ENCODE measurements at places on chromosomes 7 and 10. TPM values are rescaled to one million over a fixed set of nuclear protein-coding genes. Genes with fewer than 3 reads are reported as not detected.

The ANK3 gene
- polyA plus RNA-seq, result 0.75 TPM

The SRRM3 gene
- polyA plus RNA-seq, result 0.91 TPM

GRCh38 chr7:74405899-74406512, 47.7 kb upstream of the GTF2IRD1 start:
- H3K27me3 ChIP-seq, result no peaks in the 10 kb centered on the region
- H3K27ac ChIP-seq, result no peak overlapping the region
- no peaks in the 10 kb centered on the region for H3K4me1 ChIP-seq
- peaks cover 3% of the 10 kb centered on the region for H3K36me3 ChIP-seq
- no peak for DNase-seq
- H3K4me3 ChIP-seq, result no peak overlapping the region

The CALN1 gene
- polyA plus RNA-seq, result not detected

The CDHR1 gene
- polyA plus RNA-seq, result not detected

The TRIM50 gene
- not detected for polyA plus RNA-seq

The SKIDA1 gene
- polyA plus RNA-seq, result 0.80 TPM

The CNPY1 gene
- not detected for polyA plus RNA-seq

- no peaks in the 10 kb centered on the region for H3K4me1 ChIP-seq
- H3K36me3 ChIP-seq, result no peaks in the 10 kb centered on the region
- H3K4me3 ChIP-seq, result no peak overlapping the region
- no peaks in the 10 kb centered on the region for H3K27me3 ChIP-seq
Measured at GRCh38 chr7:95684037-95684436, 87.7 kb upstream of the PDK4 start.

The PPIF gene
- polyA plus RNA-seq, result 50.8 TPM

GRCh38 chr7:86600506-86601290, 43.0 kb upstream of the GRM3 start:
- H3K4me1 ChIP-seq, result no peaks in the 10 kb centered on the region
- H3K36me3 ChIP-seq, result no peaks in the 10 kb centered on the region
- no peaks in the 10 kb centered on the region for H3K27me3 ChIP-seq

The CRHR2 gene
- polyA plus RNA-seq, result not detected

The CXCL12 gene
- 609 TPM for polyA plus RNA-seq

The MICALL2 gene
- polyA plus RNA-seq, result 6.4 TPM

GRCh38 chr10:46285966-46286620, 704 bp upstream of the ANTXRL start:
- no peak overlapping the region for H3K4me3 ChIP-seq
- H3K36me3 ChIP-seq, result no peaks in the 10 kb centered on the region
- H3K4me1 ChIP-seq, result peaks cover 15% of the 10 kb centered on the region
- H3K27me3 ChIP-seq, result no peaks in the 10 kb centered on the region

The SGCE gene
- polyA plus RNA-seq, result 130 TPM

GRCh38 chr10:15313047-15313446, 58.0 kb downstream of the FAM171A1 start:
- no peak overlapping the region for H3K27ac ChIP-seq
- DNase-seq, result no peak
- no peaks in the 10 kb centered on the region for H3K36me3 ChIP-seq
- no peak overlapping the region for H3K4me3 ChIP-seq

DNA sequence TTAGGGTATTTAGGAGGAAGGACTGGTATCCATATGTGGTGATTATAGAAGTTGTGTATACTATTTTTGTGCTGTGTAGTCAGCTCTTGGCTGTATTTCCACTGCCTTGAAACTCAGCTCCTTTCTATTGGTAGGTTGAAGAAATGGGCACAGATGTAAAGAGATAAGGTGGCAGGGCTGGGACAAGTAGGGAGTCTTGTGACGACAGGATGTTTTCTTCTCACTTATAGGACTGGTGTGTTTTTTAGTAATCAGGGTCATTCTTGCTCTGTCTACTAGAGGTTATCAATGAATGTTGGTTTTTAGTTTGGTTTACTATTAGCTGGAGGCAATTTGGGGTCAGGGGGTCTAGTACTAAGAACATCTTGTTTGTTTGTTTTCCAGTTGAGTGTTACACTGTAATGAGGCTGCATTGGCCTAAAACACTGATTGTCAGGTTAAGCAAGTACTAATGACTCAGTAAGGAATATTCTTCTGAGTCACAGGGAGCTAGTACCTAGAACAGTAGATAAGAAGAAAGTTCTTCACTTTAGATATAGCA, 11.8 kb downstream of the UBN2 start:
- peak overlapping the region; percentile 25 for H3K27ac ChIP-seq
- H3K4me3 ChIP-seq, result no peak overlapping the region
- H3K4me1 ChIP-seq, result peaks cover 26% of the 10 kb centered on the region
- peak; percentile 74 for DNase-seq

The HOXA3 gene
- 1.2 TPM for polyA plus RNA-seq

The WDR86 gene
- polyA plus RNA-seq, result not detected

The PLEKHS1 gene
- not detected for polyA plus RNA-seq

- no peak overlapping the region for H3K27ac ChIP-seq
- peak overlapping the region; percentile 98 for H3K4me3 ChIP-seq
- DNase-seq, result peak; percentile 24
- H3K36me3 ChIP-seq, result peaks cover 14% of the 10 kb centered on the region
- H3K4me1 ChIP-seq, result peaks cover 18% of the 10 kb centered on the region
Measured at GRCh38 chr7:107581387-107582013, 1.5 kb downstream of the BCAP29 start.

The CPED1 gene
- 12.4 TPM for polyA plus RNA-seq

The CCDC7 gene
- polyA plus RNA-seq, result 2.2 TPM

The OR6B1 gene
- polyA plus RNA-seq, result not detected

DNA sequence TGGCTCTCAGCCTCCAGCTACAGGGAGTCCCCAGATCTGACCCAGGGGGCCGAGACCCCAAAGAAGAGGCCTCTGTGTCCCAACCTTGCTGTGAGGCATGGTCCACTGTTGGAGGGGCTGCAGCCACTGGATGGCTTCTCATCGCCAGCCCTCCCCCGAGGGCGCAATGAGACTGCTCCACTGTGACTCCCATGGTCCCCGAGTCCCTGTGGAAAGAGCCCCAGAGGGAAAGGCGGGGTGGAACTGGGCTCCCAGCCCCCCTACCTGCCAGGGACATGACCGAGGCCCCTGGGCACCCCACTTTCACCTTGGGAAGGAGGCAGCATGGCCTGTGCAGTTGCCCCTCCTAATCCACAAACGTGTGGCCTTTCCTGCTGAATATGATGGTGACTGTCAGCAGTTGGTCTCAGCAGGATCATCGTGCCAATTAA, 33.5 kb upstream of the RET start:
- no peaks in the 10 kb centered on the region for H3K4me1 ChIP-seq
- DNase-seq, result no peak
- H3K36me3 ChIP-seq, result no peaks in the 10 kb centered on the region

The PAPSS2 gene
- 82.3 TPM for polyA plus RNA-seq

The TMEM178B gene
- 0.05 TPM for polyA plus RNA-seq

- DNase-seq, result peak; percentile 94
- H3K4me3 ChIP-seq, result peak overlapping the region; percentile 88
- peaks cover 43% of the 10 kb centered on the region for H3K4me1 ChIP-seq
- peak overlapping the region; percentile 87 for H3K27ac ChIP-seq
- H3K27me3 ChIP-seq, result no peaks in the 10 kb centered on the region
Measured at GRCh38 chr7:92831716-92832533, 4.4 kb downstream of the CDK6 start.

Data from GM23248 (cell line).